MCF 10A (cell line): ENCODE measurements at places on chromosomes 2 and 18. TPM values are rescaled to one million over a fixed set of nuclear protein-coding genes. Genes with fewer than 3 reads are reported as not detected.
A peak's percentile ranks its signal among the peaks of the same experiment; 100 is the strongest.

DNA sequence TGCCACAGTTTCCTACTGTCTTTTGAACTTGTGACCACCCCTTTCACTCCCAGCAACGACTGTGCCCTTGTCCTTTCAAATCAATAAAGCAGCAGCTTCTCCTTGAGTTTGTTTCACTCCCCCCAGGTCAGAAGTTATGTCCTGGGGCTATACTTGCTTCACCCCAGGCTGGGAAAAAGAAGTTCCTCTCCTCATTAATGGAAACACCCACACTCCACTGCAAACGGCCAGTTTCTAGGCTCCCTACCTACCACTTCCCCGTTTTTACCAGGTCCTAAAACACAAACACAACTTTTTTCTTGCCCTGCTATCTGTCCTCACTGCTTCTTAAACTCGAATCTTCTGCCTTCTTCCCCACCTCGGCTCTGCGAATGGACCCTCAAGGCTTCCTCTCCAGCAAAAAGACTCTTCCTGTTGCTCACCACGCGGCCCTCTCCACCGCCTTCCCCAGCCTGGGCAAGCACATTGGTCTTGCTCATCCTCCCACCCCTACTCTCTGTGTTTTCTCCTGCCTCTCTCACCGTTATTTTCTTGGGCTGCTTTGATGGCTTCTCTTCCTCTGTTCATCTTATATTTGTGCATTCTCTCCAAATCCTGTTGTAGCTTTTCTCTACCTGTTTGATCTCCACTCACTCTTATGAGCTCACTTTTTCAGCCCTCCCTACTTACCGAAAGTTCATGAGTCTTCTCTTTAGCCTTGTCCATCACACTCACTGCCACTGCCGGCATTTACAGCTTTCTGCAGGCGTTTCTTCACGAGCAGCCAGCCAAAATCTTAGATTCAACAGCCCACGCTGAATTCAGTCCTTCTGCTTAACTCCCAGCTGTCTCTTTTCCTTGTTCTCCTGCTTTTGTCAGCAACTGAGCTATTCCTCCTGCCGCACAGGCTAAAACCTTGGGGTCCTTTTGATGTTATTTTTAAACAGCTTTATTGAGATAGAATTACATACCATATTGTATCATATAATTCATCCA is 7.0 kb upstream of the SP5 start:
- no peak for DNase-seq

GRCh38 chr2:226115832-226116200 is 683.8 kb downstream of the IRS1 start:
- DNase-seq: no peak

DNA sequence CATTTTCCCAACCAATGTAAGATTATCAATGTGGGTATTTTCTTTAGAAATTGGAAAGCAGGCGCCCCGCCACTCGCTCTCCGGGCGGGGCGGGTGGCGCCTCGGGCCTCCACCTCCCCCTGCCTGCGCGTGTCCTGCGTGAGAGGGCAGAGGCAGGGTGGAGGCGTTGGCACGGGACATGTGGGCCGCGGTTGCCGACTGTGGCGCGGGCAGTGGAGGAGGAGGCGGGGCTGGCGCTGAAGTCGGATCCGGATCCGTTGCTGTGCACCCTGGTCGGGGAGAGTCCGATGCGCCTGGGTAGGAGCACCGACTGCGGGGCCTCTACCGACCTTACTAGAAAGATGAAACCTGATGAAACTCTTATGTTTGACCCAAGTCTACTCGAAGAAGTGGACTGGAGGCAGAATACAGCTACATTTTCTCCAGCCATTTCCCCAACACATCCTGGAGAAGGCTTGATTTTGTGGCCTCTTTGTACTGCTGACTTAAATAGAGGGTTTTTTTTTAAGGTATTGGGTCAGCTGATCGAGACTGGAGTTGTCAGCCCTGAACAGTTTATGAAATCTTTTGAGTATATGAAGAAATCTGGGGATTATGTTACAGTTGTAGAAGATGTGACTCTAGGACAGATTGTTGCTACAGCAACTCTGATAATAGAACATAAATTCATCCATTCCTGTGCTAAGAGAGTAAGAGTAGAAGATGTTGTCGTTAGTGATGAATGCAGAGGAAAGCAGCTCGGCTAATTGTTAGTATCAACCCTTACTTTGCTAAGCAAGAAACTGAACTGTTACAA is 37.9 kb downstream of the PMS1 start:
- peak; percentile 27 for DNase-seq

ANKRD62 gene
- total RNA-seq: not detected in 2 replicates
